ENCODE measurements at places on chromosomes 5 and 9.

DNA sequence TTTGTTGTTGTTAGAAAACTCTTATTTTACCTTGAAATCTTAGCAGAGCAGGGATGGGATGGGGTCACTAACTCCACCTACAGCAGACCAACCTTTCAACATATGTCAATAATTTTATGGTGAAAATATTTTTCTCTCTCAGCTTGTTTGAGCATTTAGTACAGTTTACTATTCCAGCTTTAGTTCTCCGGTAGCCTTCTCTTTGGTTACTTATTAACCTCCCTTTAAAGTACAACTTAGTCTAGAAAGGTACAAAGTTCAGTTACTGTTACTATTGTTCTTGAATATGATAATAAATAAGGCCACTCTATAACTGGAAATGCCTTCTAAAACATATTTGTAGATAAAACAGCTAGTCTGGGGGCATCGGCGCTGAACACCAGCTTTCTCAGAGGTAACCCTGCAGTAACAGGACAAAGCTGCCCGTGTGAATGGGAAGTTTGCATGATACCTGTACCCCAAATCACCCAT lies 233.3 kb downstream of the PCSK1 start:
- no peak for DNase-seq

DNA sequence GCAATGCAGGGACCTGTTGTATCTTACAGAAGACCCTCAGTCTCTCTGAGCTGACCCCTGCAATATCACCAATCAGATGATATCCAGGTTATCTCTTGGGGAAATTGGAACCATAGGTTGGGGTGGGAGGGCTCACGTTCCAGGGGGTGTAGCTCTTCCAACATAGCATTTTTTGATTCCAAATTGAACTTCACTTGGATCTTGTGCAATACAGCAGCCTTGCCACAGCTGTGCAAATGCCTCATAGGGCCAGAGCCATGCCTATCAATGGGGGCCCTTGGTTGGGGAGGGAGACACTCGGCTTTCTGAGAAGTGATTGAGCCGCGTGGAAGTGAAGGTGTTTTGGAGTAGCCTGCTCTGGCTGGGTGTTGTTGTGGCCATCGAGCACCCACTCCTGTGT lies 117.2 kb upstream of the PITX1 start:
- no peak for DNase-seq

DNA sequence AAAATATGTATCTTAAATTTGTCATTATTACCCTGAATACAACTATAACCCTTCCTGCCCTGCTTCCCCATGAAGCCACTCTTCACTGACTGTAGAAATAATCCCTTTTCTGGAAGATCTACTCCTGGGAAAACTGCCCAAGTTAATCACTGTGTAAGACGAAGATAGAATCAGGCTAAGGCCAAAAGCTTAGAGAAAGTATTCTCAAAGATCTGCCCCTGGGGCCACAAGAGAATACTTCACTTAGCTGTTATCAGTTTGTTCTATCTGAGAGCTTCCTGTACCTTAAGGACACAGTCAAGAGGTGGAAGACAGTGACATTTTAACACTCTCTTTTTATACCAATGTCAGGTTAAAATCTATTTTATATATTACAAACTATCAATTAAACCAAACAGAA lies 33.8 kb downstream of the RNF145 start:
- DNase-seq: no peak

DNA sequence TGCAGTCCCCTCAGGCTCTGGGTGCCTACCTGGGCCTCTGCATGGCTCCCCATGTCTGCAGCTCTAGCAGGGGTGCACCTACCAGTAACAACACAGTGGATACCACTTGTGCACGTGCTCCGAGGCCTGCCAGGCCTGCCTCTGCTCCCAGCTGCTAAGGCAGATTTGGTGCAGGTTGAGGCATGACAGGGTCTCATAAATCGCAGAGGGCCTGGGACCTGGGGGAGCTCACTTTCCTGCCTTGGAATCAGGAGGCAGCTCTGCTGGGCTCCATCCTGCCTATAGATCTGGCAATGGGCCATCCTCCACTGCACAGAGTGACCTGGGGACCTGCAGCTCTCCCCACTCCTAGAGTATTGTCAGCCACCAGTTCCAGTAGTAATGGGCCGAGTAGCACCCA lies 121.9 kb upstream of the CXCL14 start:
- DNase-seq: no peak

DNA sequence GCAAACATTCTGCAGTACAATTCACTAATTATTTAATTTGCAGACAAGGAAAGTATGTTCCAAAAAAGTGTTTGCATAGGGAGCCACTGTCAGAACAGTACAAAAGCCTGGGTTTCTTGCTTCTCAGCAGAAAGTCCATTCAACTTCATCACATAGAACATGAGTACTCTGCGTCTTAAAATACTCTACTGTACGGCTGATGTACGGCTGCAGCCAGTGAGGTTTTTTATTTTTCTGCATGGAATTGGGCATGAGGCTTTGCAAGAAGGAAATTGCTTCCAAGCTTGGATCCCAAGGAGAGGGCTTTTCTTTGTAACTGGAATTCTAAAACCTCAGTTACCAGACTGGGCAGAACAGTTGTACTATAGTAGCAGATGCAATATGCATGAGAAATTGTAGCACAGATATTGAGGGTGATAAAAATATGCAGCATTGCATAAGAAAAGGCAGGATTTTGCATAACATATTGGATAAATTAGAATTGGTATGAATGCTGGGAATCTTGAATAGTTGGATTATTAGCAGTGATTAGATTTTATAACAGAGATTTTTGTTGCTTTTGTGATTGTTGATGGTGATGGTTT lies 178.1 kb upstream of the CDH9 start:
- DNase-seq: no peak

DNA sequence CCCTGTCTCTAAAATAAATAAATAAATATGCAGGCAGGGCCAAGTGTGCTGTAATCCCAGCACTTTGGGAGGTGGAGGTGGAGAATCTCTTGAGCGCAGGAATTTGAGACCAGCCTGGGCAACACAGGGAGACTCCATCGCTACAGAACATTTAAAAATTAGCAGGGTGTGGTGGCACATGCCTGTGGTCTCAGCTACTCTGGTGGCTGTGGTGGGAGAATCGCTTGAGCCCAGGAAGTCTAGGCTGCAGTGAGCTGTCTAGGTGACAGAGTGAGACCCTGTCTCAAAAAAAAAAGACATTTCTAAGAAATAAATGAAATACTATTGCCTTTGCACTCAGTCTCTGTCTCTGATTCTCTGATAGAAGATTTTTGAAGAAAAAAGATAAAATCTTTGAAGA lies 1.2 kb upstream of the PCDHGA10 start:
- DNase-seq: no peak

- DNase-seq: no peak
Measured at GRCh38 chr9:7402334-7403027, 397.1 kb downstream of the DMAC1 start.
